ENCODE measurements at places on chromosomes 3 and 15.

GRCh38 chr3:124250053-124250452 lies 258.1 kb upstream of the ROPN1 start:
- no peak for DNase-seq

- DNase-seq = no peak
These were observed 93.3 kb upstream of the CCDC54 start for GRCh38 chr3:107283948-107284347.

GRCh38 chr3:59809016-59809415 lies 759.2 kb upstream of the CFAP20DC start:
- DNase-seq = no peak

DNA sequence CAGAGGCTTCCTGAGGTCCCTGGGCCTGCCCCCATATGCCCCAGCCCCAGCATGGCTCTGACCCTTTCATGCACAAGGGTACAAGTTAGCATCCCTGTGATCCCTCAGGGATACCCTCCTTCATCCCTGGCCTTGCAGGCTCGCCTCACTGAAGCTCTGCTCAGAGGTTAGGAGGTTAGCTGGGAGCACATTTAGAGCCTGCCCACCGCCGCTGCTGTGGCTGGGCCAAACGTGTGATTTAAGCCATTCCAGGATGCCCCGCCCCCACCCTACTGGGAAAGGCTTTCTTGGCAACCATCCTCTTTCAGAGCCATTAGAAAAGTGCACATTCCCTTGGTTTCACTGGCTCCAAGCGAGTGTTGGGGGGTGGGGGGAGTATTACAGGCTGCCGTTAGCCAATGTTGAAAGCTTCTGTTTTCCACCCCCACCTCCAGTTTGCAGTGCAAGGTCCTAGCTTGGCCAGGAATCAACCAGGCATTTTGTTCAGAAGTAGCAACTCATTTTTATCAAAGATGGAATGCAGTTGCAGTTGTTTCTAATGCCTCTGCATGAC lies 6.3 kb upstream of the HES1 start:
- no peak for DNase-seq

- no peak for DNase-seq
These were observed 152.6 kb downstream of the FAM43A start for GRCh38 chr3:194838236-194838635.

DNA sequence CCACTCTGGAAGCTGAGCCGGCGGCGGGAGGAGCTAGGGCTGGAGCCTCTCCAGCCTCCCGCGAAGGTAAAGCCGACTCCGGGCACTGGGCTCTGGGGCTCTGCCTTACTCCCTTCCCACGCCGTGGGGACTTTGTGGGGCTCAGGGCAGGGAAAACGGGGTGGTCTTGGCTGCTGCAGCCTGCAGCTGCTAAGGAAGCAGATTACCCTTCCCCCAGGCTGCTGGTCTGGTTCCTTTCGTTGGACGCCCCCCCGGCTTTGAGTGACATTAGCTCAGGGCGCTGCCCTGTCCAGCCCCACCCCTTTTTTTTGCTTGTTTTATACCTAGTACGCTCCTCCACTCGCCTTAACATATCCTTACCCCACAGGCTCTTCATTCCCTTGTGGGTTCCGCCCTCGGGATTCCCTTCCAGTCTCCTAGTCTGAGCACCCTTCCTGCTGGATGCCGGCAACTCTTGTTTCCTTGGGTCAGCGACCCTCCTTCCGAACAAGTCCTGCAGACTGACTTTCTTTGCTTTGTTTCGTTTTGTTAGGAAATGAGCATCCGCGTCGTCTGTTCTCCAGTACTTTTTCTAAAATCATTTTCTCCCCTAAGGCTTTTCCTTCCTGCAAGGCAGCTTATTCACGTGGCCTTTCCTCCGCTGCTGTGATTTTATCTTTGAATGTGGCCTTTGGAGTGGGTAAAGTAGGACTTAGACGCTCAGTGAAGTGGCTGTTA lies 551 bp downstream of the DNAJC13 start:
- peak; percentile 20 for DNase-seq

DNA sequence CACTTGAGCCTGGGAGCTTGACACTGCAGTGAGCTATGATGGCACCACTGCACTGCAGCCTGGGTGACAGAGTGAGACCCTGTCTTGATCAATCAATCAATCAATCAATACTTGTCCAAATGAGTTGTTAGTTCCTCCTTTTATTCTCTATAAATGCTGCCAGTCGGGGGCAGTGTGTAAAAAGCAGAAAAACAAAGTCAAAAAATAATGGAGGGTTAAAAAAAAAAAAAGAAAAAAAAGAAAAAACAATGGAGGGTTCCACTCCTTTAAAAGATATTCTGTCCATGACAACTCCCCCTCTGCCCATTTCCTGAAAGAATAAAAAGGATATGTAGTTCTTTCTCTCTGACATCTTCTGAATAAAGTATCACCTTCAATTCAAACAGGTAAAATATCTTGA lies 1068.6 kb downstream of the FHIT start:
- no peak for DNase-seq

GRCh38 chr3:33152363-33153360 lies 38.8 kb downstream of the CRTAP start:
- no peak for DNase-seq

- no peak for DNase-seq
These were observed 46.5 kb downstream of the CDC25A start for GRCh38 chr3:48141604-48142137.

DNA sequence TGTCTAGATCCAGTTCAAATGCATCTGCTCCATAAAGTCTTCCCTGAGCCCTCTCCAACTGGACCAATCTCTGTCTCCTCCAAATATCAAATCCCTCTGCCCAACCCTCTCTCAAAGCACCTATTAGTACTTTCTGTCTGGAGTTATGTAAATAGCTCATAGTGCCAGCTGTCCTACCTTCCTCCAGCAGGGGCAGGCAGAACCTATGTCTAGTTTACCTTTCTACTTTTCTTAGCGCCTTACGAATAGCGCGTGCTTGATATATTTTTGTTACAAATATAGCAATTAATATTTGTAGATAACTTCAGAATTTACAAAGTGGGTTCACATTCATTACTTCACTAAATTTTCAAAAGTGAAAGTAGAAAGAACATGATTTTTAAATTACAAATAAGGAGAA lies 14.0 kb upstream of the CCDC80 start:
- no peak for DNase-seq

GRCh38 chr3:187041362-187042307 lies 97.7 kb downstream of the RPL39L start:
- DNase-seq = no peak

DNA sequence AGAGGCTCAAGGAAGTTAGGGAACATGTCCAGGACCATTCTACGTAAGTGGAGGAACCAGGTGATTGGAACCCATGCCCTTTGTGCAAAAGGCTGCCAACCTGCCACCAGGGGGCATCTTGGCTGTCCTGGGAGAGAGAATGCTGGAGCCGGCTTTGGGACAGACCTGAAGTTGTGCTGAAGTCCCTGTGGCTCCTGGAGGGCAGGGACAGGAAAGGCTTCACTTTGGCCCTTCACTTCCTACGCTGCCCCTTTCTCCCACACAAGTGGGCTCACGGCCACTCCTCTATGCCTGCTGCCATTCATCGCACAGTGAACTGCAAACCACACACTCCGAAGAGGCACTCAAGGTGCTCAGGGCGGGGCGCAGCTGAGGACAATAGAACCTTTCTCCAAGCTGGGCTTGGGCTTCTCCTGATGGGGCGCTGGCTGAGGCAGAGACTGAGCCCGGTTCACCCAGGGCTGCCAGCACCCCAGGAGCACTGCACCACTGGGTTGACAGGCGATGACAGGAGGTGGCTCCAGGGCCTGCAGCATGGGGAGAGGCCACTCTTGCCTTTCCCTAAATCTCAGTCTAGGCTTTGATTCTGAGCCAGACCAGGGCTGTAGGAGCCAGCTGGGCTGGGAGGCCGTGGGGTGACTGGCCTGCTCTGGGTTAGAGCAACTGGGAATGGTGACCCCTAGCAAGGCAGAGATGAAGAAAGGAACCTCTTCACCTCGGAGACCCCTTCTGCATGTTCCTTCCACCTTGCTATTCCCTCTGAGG lies 8.4 kb downstream of the SHF start:
- no peak for DNase-seq

GRCh38 chr3:8256441-8257071 lies 245.1 kb upstream of the LMCD1 start:
- DNase-seq = no peak

DNA sequence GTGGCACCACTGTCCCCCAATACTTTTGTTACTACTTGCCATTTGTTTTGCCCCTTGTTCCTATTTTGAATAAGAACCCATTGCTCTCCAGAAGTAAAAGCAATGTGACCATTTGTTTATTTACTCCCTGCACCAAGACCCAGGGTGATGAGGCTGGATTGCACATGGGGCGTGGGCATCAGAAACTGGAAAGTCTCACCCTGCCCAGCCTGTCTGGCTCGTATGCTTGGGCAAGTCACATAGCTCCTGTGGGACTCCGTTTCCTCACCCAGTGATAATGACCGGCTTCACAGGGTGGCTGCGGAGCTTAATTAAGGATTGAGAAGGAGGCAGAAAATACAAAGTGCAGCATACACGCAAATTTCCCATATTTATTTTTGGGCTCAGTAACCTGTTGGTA lies 167.7 kb upstream of the ICE2 start:
- no peak for DNase-seq

- DNase-seq = no peak
These were observed 8.8 kb upstream of the SLC15A2 start for GRCh38 chr3:121885386-121885785.

DNA sequence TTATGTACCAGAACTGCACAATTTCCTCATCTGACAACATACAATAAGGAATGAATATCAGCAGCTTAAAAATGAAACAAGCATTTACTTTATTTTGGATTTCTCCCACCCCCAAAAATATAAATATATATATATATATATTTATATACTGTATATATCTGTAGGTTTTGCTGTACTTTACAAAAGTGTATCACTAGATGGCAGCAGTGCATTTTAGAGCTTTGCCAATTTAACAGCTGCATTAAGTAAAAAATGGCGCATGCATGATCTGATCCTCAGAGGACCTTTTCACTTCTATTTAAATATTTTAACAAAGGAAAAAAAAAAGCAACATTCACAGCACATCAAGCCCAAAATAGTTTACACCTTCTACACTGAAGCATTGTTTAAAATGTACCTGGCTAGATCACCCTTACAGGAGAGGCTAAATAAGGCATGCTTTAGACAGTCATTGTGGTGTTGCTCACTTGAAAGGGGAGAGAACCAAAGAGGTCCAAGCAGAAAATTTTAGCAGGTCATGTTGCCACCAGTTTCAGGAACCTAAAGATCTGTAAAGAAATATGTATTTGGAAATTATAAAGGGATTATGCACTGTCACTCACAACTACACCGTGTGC lies 72.6 kb downstream of the NPTN start:
- no peak for DNase-seq

- DNase-seq = no peak
These were observed 1.7 kb downstream of the TBC1D5 start for GRCh38 chr3:17740721-17741141.

DNA sequence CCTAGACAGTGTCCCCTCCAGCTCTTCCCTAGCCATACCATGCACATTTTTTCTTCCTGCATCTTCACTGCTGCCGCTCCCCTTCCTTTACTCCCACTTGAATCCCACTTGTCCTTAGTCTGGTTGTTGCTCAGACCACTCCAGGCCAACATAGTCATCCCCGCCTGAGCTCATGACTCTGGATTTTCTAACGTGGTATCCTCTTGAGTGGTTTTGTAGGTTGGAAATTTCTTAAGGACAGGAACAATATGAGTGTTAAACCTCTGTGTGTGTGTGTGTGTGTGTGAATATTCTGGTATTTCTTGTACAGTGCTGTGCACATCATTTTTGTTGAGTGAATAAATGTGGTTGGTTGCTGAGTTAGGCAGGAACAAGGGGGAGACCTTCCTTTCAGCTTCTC lies 3.1 kb downstream of the BAHD1 start:
- no peak for DNase-seq

DNA sequence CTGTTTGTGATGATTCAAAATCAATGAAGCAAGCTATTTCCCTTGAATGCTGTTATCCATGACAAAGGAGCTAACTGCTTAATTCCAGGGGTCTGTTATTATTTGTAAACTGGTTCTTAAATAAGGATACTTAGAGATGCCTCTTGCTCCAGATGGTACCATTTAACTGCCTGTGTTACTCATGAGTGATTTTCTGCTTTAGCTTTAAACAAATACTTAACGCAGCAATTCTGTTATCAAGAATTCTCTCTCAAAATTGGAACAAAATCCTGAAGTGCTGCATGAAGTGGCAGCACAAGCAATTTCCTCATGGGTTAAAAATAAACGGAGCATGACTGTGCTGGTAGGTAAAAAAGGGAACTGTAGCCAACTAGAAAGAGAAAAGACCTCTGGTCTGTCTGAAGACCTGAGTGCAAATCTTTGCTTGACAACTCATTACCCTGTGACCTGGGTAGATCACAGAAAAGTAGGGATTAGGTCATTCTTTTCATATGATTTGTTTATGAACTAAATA lies 62.5 kb upstream of the GBE1 start:
- no peak for DNase-seq

GRCh38 chr15:71187526-71187925 lies 72.3 kb downstream of the THSD4 start:
- no peak for DNase-seq

DNA sequence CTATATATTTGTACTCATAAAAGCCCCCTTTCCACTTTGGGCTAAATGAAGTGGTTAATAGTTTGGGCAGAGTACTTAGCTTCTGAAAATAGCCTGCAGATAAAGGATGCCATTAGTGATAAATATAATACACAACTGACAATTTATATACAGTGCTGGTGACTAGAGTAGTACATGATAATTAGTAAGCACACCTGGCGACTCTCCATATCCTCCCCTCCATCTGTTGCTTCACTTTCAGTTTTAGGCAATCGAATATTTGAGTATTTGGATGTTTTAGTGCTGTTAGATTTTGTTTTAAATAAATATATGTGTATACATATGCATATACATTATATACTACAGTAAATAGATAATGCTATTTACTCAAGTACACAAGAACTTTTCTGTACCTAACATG lies 35.9 kb upstream of the CHMP2B start:
- no peak for DNase-seq

GRCh38 chr3:124447845-124448244 lies 282.4 kb upstream of the UMPS start:
- no peak for DNase-seq

DNA sequence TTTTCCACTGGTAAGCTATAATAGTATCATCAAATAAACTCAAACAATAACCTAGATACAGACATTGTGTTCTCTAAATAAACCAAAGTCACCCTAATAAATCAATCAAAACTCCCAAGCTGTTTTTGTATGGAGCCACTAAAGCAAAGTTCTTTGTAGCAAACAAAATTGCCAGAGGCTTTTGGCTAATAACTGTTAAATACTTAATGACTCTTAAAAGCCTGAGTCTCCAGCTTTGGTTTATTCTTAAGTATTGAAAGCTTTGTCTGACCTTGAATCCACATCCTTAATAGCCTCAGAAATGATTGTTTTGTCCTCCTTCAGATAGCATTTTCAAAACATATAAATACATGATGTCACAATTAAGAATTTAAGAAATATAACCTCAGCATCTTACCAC lies 725.3 kb downstream of the SI start:
- DNase-seq = no peak

Measured in gastrocnemius medialis (tissue), 4 donors.